Activated naive CD4-positive, alpha-beta T cell treated with anti-CD3 and anti-CD28 coated beads for 36 hours (primary cell): ENCODE measurements at places on chromosomes 3 and 15.

GRCh38 chr3:52174896-52175295 lies 20.7 kb upstream of the POC1A start:
- no peak overlapping the region for H3K4me3 ChIP-seq
- no peaks in the 10 kb centered on the region for H3K27me3 ChIP-seq
- no peaks in the 10 kb centered on the region for H3K36me3 ChIP-seq
- H3K4me1 ChIP-seq = no peaks in the 10 kb centered on the region

- no peak for DNase-seq
- no peak overlapping the region for H3K4me3 ChIP-seq
- peaks cover 28% of the 10 kb centered on the region for H3K27me3 ChIP-seq
- H3K36me3 ChIP-seq = no peaks in the 10 kb centered on the region
- H3K4me1 ChIP-seq = no peaks in the 10 kb centered on the region
Measured at GRCh38 chr15:58039079-58040035, 26.2 kb downstream of the ALDH1A2 start.

GRCh38 chr3:127307916-127308315 lies 20.1 kb upstream of the PRR20G start:
- DNase-seq = no peak
- H3K4me1 ChIP-seq = no peaks in the 10 kb centered on the region
- no peak overlapping the region for H3K4me3 ChIP-seq
- H3K36me3 ChIP-seq = no peaks in the 10 kb centered on the region
- no peak overlapping the region for H3K27ac ChIP-seq
- H3K27me3 ChIP-seq = peaks cover 9% of the 10 kb centered on the region

DNA sequence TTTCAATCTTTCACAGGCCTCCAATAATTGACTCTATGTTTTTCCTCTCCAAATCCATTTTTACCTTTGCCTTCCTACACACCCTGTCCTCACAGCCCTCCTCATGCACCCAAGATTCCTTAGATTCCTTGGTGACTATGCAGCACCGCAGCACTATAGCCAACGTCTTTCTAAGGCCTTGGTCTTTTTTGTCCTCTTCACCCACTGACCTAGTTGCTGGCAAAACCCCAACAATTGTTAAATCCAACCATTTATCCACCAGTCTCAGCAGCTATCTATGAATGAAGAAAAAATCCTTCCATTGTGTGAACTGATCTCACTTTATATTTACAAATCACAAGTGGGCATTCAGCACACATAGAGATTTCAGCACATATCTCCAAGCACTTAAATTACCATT lies 203.9 kb downstream of the VGLL3 start:
- no peaks in the 10 kb centered on the region for H3K4me1 ChIP-seq
- H3K4me3 ChIP-seq = no peak overlapping the region
- H3K27ac ChIP-seq = no peak overlapping the region
- DNase-seq = no peak

DNA sequence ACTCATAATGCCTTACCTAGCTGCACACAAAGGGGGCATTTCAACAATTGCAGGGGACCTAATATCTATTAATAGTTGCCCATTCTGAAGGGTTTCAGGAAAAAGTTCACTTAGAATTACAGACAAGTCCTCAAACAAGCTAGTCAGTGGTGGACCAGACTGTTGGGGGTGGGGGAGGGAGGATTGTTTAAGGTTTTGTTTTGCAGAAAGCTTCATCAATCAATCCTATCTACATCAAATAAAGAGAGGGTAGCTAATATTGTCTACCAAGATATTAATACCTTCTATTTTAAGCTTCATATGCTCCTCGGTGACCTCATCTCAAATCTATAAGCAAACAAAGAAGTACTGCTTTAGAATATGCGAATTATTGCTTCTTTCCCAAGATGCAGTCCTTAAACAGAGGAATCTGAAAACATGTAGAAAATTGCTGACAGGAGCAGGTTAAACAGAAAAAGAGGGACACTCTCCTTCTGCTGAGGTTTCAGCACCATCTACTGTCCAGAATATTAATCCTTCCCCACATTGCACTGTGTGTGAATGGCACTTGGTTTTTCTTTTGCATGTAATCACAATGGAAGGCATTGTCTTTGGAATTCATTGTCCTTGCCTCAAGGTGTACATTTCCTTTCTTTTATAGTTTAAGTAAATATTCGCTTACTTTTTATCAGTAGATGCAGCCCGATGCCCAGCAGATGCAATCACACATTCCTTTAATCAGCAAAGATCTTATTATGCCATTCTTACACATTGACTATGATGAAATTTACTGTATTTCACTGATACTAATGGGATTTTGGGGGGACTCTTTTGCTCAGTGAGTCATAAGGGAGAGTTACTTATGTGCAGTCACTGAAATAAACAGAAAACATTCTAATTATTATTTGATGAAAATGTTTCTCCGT lies 94.7 kb downstream of the IL5RA start:
- H3K27me3 ChIP-seq = peaks cover 23% of the 10 kb centered on the region
- no peaks in the 10 kb centered on the region for H3K4me1 ChIP-seq

DNA sequence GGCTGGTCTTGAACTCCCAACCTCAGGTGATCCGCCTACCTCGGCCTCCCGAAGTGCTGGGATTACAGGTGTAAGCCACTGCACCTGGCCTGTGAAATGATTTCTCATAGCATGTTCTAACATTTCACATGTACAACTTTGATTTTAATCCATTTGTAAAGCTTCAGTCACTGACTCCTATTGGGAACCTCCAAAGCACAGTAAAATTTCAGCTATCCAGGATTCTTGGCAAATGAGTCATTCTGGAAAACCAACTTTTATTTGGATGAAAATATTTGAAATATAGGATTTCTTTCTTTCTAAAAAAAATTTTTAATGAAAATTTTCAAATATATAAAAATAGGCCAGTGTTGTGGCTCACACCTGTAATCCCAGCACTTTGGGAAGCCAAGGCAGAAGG lies 2.7 kb upstream of the LMAN1L start:
- peaks cover 1% of the 10 kb centered on the region for H3K36me3 ChIP-seq
- no peak overlapping the region for H3K4me3 ChIP-seq
- peaks cover 21% of the 10 kb centered on the region for H3K4me1 ChIP-seq
- DNase-seq = no peak
- no peaks in the 10 kb centered on the region for H3K27me3 ChIP-seq
- H3K27ac ChIP-seq = no peak overlapping the region

GRCh38 chr15:66849393-66849745 lies 147.3 kb downstream of the SMAD6 start:
- no peak overlapping the region for H3K27ac ChIP-seq
- peaks cover 8% of the 10 kb centered on the region for H3K4me1 ChIP-seq
- H3K4me3 ChIP-seq = no peak overlapping the region
- peaks cover 9% of the 10 kb centered on the region for H3K27me3 ChIP-seq

DNA sequence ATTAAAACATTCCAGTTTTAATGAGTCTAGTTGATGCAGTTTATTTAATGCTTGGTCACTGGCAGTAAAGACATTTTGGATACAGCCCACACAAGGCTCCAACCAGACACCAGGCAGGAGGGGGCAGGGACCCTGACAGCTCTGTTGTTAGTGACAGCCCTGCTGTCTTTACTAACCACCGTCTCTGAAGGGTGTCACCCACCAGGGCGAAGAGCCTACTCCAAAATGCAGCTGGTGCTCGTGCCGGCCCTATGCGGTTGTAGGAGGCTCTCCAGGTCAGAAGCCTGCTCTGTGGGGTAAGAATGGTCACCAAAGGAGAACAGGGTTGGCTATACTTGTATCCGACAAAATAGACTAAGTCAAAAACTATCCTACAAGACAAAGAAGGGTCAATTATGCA lies 132.2 kb downstream of the ATP10A start:
- no peak for DNase-seq
- no peak overlapping the region for H3K27ac ChIP-seq
- H3K4me3 ChIP-seq = no peak overlapping the region
- H3K36me3 ChIP-seq = peaks cover 10% of the 10 kb centered on the region
- peaks cover 2% of the 10 kb centered on the region for H3K4me1 ChIP-seq

DNA sequence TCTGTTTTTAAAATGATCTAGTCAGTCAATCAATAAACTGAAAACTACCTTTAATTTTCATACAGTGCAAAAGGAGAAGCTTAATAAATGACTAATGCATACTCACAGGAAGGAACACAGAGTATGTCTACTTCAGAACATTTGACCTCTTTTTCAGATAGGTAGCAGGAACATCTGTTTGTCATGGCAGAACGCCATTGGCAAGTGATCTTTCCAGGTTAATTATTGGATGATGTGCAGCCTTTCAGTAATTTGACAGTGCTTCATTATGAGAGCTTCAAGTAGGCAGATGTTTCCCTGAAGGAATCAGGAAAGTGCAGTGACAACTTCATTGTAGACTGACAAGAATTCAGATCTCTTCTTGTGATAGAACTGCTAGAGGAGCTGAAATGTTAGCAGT lies 325.0 kb downstream of the OTOL1 start:
- H3K4me3 ChIP-seq = no peak overlapping the region
- H3K36me3 ChIP-seq = no peaks in the 10 kb centered on the region
- H3K4me1 ChIP-seq = no peaks in the 10 kb centered on the region
- no peak for DNase-seq

DNA sequence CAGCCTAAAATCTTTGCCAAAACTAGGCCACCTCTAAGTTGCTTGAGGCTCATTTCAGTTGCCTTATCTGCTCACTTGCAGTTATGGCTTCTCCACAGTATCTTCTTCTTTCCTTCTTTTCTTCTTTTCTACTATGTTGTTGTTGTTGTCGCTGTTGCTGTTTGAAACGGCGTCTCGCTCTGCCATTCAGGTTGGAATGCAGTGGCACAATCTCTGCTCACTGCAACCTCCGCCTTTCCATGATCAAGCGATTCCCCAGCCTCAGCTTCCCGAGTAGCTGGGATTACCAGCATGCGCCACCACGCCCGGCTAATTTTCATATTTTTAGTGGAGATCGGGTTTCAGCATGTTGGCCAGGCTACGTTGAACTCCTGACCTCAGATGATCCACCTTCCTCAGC lies 210.8 kb upstream of the NR2F2 start:
- H3K36me3 ChIP-seq = no peaks in the 10 kb centered on the region
- no peak overlapping the region for H3K4me3 ChIP-seq
- H3K27me3 ChIP-seq = peaks cover 6% of the 10 kb centered on the region
- no peaks in the 10 kb centered on the region for H3K4me1 ChIP-seq

GRCh38 chr15:93164409-93164808 lies 75.4 kb upstream of the RGMA start:
- peaks cover 7% of the 10 kb centered on the region for H3K27me3 ChIP-seq
- peaks cover 4% of the 10 kb centered on the region for H3K4me1 ChIP-seq
- peak; percentile 59 for DNase-seq
- no peaks in the 10 kb centered on the region for H3K36me3 ChIP-seq

- H3K36me3 ChIP-seq = peaks cover 6% of the 10 kb centered on the region
- no peak overlapping the region for H3K27ac ChIP-seq
- peaks cover 12% of the 10 kb centered on the region for H3K4me1 ChIP-seq
- no peak for DNase-seq
Measured at GRCh38 chr15:41656188-41656587, 4.0 kb upstream of the MGA start.

DNA sequence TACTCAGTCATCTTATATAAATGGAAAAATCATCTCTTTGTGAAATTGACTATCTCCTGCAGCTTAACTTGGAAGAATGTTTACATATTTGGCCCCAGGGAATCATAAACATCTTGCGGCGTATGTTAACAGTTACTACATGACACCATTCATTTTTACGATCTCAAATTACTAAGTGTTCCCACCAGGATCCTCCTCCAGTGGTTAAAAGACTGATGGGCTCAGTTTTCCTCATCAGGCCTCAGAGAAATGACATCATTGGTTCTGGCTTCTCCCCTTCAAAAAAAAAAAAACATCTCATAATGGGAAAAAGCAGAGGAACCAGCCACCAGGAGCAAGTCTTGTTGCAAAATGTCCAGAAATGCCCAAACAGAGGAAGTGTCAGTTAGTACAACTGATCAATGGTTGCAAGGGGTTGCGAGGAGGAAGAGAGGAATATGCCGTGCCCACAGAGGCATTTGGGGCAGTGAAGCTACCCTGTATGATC lies 70.5 kb upstream of the LIPC start:
- H3K4me3 ChIP-seq = no peak overlapping the region
- DNase-seq = no peak
- H3K27ac ChIP-seq = no peak overlapping the region
- H3K36me3 ChIP-seq = no peaks in the 10 kb centered on the region
- H3K27me3 ChIP-seq = no peaks in the 10 kb centered on the region

DNA sequence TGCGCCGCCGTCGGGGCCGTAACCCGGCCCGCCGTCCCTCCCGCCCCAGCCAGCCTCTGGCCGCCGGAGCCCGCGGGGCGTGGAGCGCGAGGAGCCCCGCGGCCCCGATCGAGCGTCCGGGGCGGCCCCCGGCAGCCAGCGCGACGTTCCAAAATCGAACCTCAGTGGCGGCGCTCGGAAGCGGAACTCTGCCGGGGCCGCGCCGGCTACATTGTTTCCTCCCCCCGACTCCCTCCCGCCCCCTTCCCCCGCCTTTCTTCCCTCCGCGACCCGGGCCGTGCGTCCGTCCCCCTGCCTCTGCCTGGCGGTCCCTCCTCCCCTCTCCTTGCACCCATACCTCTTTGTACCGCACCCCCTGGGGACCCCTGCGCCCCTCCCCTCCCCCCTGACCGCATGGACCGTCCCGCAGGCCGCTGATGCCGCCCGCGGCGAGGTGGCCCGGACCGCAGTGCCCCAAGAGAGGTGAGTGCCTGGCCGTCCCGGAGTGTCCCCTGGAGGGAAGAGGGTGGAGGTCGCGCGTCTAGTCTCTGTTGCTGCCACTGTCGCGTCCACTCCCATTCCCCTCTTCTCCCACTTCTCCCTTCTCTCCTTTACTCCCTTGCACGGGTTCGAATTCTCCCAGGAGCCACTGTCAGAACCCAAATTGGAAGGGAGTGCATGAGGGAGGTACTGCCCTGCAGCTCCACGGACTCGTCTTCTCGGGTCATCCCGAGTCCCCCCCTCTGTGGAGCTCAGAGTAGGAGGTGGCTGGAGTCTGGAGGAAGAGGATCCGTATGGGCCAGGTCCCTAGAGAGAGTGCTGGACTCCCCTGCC lies 585 bp downstream of the CSK start:
- H3K4me3 ChIP-seq = peak overlapping the region; percentile 93
- peak; percentile 68 for DNase-seq
- no peaks in the 10 kb centered on the region for H3K27me3 ChIP-seq
- H3K27ac ChIP-seq = peak overlapping the region; percentile 99
- H3K36me3 ChIP-seq = peaks cover 49% of the 10 kb centered on the region
- H3K4me1 ChIP-seq = peaks cover 43% of the 10 kb centered on the region

GRCh38 chr3:52934630-52935530 lies 37.5 kb upstream of the STIMATE start:
- no peaks in the 10 kb centered on the region for H3K27me3 ChIP-seq
- peak; percentile 76 for DNase-seq
- H3K4me1 ChIP-seq = peaks cover 10% of the 10 kb centered on the region

DNA sequence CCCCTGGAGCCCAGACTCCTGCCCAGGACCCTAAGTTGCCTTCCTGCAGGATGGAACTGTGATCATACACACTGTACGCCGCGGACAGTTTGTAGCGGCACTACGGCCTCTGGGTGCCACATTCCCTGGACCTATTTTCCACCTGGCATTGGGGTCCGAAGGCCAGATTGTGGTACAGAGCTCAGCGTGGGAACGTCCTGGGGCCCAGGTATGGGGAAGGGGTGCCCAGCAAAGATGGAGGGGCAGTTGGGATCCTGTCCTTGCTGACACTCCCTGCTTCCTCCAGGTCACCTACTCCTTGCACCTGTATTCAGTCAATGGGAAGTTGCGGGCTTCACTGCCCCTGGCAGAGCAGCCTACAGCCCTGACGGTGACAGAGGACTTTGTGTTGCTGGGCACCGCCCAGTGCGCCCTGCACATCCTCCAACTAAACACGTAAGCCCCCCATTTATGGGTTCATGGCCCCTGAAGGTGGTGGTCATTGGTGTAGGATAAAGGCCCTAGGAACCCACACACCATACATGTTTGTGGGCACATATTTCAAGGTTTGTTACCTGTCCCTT lies 28.8 kb downstream of the NBEAL2 start:
- peaks cover 14% of the 10 kb centered on the region for H3K36me3 ChIP-seq
- peaks cover 2% of the 10 kb centered on the region for H3K4me1 ChIP-seq
- H3K27ac ChIP-seq = no peak overlapping the region
- no peak overlapping the region for H3K4me3 ChIP-seq
- no peaks in the 10 kb centered on the region for H3K27me3 ChIP-seq
